ENCODE measurements at places on chromosomes 2 and 18.
A peak's percentile ranks its signal among the peaks of the same experiment; 100 is the strongest.

GRCh38 chr2:144364944-144365738, 154.8 kb downstream of the ZEB2 start:
- peak; percentile 53 for DNase-seq

DNA sequence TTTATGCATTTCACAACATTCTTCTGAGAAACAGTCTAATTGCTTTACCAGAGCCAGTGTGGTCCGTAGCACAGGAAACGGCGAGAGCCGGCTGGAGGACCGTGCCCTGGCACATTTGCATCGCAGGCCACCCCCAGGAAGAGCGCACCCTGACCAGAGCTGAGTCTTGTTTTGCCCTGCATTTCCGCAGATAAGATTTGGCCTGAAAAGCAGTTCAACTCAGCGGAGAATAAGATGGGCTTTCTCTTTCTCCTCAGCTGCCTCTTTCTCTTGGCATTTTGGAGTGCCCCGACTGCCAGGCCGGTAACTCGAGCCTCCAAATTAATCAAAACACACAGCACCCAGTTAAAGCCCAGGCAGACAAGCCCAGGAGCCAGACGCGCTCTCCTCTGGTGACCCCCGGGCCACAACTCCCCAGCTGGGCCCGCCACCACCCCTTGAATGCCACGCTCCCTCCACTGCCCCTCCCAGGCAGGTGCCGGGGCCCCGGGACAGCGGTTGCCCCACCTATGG, 464 bp downstream of the COL4A4 start:
- peak; percentile 61 for DNase-seq

GRCh38 chr18:3319399-3319798, 57.5 kb downstream of the MYL12B start:
- peak; percentile 33 for DNase-seq

- no peak for DNase-seq
Observed at GRCh38 chr18:77111951-77112746, 20.4 kb downstream of the MBP start.

DNA sequence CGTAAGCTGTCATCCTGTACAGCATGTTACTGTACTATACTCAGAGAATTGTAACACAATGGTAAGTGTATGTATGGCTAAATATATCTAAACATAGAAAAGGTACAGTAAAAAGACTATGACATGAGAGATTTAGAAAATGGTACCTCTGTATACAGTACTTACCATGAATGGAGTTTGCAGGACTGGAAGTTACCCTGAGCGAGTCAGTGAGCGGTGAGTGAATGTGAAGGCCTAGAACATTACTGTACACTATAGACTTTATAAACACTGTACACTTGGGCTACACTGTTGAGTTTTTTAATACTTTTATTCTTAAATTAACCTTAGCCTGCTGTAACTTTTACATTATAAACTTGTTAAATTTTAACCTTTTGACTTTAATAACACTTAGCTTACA, 1.5 kb downstream of the DDX18 start:
- DNase-seq: no peak

- DNase-seq: no peak
Observed at GRCh38 chr18:28767201-28767600, 590.3 kb upstream of the CDH2 start.

- no peak for DNase-seq
Observed at GRCh38 chr2:179098080-179098689, 48.2 kb upstream of the CCDC141 start.

GRCh38 chr2:230711224-230711623, 1.4 kb upstream of the CAB39 start:
- no peak for DNase-seq

GRCh38 chr2:70204452-70204851, 13.6 kb upstream of the C2orf42 start:
- no peak for DNase-seq

DNA sequence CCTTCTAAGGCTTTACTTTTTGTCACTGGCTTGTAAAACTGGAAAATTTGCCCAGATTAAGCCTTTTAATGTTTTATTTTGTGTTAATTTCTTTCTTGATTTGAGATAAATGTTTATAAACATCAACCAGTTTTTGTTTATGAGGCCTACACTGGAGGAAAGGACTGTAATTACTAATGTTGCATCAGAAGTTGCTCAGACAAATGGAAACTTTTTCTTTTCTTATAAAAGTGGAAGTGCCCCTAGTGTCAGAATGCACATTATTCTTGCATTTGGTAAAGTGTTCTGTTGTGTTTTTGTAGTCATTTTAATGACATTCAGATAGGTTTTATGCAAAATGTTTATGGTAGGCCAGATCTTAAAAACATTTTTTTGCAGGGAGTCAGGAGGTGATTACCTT, 25.3 kb downstream of the LCLAT1 start:
- DNase-seq: peak; percentile 16

DNA sequence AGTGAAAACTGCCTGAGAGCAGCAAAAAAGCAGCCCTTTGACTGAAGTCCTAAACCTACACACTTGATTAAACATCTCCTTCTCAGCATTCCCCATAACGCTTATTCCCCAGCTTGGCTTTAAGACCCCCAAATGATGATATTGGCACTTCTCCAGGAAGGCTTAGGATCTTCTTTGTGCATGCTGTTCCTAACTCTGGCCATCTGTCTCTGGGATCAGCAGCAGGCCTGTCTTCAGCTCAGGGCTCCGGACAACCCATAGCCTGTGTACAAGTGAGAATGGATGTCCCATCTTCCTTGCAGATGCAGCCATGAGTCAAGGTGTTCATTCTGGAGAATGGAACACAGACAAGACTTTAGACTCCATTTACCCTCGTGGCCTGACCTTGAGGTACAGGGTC, 81.6 kb upstream of the TMEM17 start:
- no peak for DNase-seq

- DNase-seq: peak; percentile 18
Observed at GRCh38 chr2:143162123-143162837, 33.1 kb downstream of the ARHGAP15 start.

DNA sequence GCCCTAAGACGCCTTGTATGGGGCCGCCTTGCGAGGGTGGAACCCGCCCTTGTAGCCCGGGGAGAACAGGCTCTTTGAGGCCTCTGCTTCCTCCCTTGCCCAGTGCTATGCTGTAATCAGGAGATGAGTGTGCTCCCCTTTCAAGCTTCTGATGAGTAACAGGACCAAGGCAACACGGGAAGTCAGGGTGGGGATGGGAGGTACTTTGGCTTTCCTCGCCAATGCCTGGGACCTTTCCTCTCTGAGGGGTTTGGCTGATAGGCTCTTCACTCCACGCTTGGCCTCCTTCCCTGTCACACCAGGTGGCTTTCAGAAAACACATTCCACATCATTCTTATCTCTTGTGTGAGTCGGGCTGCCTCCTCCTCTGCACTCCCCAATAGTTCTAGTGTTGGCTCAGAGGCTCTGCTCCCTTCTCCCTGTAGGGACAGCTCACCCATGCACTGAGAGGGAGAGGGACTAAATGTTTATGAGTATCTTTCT, 223.7 kb upstream of the TRIB2 start:
- no peak for DNase-seq

DNA sequence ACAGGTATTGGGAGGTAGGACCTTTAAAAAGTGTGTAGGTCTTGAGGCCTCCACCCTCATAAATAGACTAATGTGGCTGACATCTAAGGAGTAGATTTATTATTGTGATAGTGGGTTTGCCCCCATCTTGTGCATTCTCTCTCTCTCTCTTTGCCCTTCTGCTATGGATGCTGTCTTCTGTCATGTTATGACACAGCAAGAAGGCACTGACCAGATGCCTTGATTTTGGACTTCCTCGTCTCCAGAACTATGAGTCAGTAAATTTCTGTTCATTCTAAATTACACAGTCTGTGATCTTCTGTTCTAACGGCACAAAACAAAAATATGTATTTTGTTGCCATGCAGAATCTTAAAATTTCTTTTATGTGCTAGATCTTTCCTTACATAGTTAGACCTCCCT, 66.9 kb downstream of the ATAD2B start:
- no peak for DNase-seq

DNA sequence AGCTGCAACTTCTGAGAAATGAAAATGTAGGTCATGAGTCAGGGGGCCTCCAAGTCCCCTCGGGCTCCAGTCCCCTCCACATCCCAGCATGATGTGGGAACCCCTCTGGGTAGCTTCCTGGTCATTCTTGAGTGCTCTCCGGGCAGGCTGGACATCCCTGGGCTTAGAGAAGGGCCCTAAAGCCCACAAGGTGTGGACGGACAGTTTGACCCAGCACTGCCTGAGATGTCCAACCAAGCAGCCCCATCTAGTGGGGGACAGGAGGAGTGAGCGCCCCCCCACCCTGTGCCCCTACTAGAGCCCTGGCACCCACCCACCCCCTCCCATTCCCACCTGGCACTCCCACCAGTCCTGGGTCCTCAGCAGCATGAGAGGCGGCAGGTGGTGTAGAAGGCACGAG, 46.0 kb downstream of the CYP27C1 start:
- peak; percentile 38 for DNase-seq

- no peak for DNase-seq
Observed at GRCh38 chr2:134240061-134240460, 13.8 kb upstream of the MGAT5 start.

DNA sequence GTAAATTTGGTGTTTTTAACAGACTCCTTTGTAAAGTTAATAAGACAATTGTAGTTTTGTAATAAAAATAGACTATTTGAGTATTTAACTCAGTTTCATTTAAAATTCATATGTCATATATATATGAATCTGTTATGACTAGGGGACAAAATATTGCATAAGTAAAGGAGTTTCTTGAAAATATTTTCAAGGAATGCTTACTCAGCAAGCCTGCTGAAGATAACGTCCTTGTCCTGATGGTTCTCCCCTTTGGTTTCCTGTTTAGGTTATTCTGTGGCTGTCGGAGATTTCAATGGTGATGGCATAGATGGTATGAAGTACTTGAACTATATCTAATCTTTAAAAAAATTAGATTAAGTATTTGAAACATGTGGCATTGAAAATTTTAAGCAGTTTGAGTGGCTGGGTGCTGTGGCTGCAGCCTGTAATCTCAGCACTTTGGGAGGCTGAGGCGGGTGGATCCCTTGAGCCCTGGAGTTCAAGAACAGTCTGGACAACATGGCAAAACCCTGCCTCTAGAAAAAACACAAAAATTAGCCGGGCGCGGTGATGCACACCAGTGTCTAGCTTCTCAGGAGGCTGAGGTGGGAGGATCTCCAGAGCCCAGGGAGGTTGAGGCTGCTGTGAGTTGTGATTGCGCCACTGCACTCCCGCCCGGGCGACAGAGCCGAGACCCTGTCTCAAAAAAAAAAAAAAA, 47.1 kb downstream of the ITGAV start:
- no peak for DNase-seq

GRCh38 chr2:195711478-195711877, 54.5 kb downstream of the SLC39A10 start:
- no peak for DNase-seq
